Stimulated activated CD4-positive, alpha-beta T cell treated with anti-CD3 and anti-CD28 coated beads, Interleukin-1b, Interleukin-23, amount 100 ng/mL, for 1 hour (primary cell): ENCODE measurements at places on chromosomes 3 and 15.

DNA sequence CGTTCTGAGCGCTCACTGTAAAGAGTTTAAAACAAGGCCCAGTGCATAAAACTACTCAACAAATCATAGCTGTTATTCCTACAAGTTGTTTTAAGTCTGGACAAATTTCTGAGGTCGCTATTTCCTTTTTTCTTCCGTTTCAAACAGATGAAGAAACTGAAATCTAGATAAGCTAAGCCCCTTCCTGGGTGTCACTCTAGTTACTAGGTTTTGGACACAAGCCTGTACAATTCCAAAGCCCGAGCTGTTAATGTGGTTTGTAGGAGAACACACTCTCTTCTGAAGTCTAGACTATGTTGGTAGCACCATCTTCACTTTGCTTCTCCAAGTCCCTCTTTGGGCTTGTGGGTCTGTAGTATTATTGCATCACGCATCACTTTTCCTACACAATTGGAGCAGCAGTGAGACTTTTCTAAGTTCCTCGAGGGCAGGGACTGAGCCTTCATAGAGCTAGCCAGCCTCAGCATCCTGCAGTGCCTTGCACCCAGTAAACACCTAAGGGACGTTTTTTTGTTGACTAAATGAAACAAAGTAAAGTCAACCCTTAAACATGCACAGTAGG is 142.6 kb upstream of the PROK2 start:
- no peak for DNase-seq

DNA sequence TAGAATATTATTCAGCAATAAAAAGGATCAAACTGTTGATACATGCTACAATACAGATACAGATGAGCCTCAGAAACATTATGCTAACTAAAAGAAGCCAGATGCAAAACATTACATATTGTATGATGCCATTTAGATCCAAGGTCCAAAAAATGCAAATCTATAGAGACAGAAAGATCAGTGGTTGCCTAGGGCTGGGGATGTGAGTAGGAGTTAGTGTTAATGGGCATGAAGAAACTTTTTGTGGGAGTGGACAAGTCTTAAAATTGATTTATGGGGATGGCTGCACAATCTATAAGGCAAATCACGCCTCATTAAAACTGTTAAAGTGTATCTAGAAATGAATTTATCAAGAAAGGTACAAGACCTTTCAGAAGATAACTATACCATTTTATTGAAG is 45.0 kb downstream of the EHHADH start:
- no peak for DNase-seq

DNA sequence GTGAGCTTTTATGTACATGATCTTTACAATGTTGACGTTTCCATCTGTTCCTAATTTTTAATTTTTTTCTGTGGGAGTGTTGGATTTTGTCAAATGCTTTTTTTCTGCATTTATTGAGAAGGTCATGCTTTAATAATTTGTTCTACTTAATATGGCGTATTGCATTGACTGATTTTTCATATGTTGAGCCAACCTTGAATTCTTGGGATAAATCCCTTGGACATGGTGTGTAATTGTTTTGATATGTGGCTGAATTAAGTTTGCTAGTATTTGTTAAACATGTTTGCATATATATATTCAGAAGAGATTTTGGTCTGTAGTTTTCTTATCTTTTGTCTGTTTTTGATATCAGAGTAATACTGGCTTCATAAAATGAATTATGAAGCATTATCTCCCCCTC is 256.7 kb downstream of the EDEM1 start:
- no peak for DNase-seq

DNA sequence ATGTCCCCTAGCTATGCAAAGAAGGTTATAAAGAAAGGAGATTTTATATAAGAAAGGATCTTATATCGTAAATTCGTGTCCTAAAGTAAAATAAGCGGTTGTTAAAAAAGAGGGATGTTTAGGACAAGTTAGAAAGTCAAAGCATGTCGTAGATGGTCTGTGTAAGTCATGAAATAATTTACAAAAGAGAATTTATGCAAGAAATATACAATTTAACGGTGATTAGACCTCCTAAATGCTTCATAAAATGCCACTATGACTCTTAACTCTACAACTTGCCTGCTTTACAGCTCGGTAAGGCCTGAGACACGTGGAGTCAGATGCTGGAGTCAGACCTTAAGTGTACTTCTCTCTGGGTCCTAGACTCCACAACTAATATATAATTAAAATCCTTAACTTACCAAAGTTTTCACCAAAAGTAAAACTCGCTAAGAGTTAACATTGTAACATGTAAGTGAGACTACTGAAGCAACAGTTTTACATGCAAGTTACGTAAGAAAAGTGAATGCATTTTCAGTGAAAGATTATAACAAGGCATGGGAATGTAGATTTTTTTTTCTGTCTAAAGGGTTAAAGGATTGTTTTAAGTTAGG is 13.3 kb upstream of the SRPRB start:
- no peak for DNase-seq

- DNase-seq: no peak
Observed at GRCh38 chr3:11909726-11910125, 63.0 kb upstream of the TAMM41 start.

DNA sequence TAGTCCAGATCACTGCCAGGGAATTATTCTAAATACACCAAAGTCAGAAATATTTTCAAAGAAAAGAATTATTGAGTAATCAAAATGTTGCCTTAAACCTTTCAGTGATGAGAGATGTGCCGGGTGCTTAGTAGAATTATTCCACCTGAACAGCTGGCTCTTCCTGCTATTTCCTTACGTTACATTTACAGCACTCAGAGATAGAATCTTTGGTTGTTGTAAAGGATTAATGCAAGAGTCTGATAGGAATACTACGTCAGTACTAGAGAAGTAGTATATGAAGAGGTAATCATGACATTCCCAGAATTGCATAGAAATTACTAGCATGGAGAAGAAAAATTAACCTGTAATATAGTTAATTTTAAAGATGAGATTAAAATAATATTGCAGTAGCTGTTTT is 50.9 kb upstream of the ZDHHC23 start:
- no peak for DNase-seq

GRCh38 chr3:50241713-50242380 is 5.8 kb downstream of the GNAI2 start:
- DNase-seq: no peak

GRCh38 chr3:58085616-58086015 is 77.4 kb downstream of the FLNB start:
- DNase-seq: no peak

- DNase-seq: no peak
Observed at GRCh38 chr3:195906865-195907683, 1.3 kb downstream of the TNK2 start.

- no peak for DNase-seq
Observed at GRCh38 chr15:73794443-73795133, 41.4 kb upstream of the INSYN1 start.

GRCh38 chr3:14900881-14901873 is 46.2 kb upstream of the NR2C2 start:
- DNase-seq: no peak

DNA sequence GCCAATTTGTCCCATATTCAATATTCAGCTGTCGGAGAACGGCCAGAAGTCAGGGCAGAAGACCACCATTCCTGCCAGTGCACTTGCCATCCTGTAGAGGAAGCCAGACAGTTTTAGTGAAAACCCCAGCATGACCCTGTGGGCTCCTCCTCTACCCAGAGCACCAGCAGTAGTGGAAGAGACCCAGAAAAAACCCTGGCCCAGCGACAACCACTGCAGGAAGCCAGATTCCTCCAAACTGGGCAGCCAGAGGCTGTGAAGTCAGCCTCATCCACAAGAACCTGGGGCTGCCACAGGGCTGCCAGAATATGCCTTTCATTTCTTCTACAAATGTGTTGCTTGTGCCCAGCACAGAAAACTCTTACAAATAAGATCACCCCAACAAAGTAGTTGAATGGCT is 67.3 kb downstream of the HMCES start:
- DNase-seq: no peak

DNA sequence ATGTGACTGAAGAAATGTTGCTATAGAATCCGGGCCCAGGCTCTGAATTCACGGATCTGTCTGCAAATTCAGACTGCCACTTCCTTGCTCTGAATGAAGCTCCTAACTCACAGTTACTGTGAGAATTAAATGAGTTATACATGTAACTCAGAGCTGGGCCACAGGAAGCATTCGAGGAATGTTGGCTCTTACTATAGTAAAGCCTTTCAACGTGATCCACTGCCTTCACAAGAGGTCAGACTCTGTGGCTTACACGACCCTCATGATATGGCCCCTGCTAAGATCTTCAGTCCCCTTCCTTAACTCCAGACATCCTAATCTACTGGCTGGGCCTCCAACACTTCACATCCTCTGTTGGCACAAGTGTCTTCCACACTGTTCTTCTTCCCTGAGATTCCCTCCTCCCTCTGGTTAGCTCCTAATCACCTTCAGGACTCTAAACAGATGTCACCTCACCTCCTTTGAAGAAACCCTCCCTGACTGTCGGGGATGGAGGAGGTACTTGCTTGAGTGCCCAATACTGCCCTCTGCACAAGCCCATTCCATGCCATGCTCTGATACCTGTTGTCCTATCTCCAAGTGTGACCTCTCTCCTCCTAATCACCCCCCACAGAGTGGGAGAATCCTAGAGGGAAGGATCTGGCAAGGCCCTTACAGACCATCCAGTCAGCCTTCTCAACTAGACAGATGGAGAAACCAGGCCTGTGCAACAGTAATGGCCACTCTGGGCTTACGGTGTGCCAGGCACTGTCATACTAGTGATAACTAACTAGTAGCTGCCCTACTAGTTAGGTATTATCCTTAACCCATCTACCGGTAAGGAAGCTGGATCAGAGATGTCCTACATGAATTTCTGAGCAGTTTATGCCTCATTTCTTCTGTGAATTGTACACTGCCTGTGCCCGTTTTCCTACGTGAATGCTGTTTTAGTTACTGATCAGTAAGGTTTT is 1.3 kb downstream of the ACTR8 start:
- no peak for DNase-seq

GRCh38 chr3:58606693-58607092 is 29.5 kb upstream of the FAM107A start:
- DNase-seq: no peak

DNA sequence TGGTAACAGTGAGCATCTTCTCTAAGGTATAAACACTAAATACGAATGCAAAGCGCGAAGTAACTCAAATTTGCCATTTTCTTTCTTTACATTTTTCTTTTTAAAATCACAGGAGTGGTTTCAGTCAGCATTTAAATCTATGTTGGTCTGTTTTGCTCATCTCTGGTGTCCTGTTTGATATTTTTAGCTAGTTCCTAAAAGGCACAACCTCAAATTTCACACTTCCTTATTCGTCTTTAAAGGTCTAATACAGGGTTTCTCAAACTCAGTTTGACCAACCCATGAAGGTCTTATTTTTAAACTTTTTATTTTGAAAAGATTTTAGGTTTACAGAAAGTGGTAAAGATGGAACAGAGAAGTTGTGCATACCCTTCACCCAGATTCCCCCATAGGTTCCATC is 201.1 kb downstream of the MAGI1 start:
- DNase-seq: no peak
